HFFc6 (cell line): ENCODE measurements at places on chromosomes 7 and 10.

- DNase-seq: no peak
Observed at GRCh38 chr7:38339953-38340819, 66.8 kb upstream of the TARP start.

- no peak for DNase-seq
Observed at GRCh38 chr7:155660059-155660757, 15.7 kb downstream of the RBM33 start.

GRCh38 chr10:33009244-33010131 lies 51.5 kb upstream of the ITGB1 start:
- DNase-seq: no peak

DNA sequence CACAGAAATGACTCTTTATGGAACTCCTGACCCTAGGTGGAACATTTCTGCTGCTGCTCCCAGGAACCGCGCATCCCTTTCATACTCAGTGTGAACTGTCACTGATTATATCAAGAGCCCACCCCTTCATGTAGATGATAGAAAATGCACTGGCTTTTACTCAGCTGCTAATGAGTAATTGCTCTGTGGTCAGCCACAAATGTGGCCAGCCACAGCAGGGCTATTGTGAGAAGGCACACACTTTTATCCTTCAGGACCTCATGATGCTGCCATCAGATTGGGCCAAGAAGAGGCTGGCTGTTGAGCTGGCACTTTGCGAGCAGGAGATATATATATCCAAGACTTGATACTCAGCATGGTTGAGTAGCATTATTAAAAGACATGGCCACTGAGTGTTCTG lies 124.7 kb downstream of the CFAP58 start:
- DNase-seq: no peak

- no peak for DNase-seq
Observed at GRCh38 chr10:4698075-4698474, 127.9 kb upstream of the AKR1E2 start.

DNA sequence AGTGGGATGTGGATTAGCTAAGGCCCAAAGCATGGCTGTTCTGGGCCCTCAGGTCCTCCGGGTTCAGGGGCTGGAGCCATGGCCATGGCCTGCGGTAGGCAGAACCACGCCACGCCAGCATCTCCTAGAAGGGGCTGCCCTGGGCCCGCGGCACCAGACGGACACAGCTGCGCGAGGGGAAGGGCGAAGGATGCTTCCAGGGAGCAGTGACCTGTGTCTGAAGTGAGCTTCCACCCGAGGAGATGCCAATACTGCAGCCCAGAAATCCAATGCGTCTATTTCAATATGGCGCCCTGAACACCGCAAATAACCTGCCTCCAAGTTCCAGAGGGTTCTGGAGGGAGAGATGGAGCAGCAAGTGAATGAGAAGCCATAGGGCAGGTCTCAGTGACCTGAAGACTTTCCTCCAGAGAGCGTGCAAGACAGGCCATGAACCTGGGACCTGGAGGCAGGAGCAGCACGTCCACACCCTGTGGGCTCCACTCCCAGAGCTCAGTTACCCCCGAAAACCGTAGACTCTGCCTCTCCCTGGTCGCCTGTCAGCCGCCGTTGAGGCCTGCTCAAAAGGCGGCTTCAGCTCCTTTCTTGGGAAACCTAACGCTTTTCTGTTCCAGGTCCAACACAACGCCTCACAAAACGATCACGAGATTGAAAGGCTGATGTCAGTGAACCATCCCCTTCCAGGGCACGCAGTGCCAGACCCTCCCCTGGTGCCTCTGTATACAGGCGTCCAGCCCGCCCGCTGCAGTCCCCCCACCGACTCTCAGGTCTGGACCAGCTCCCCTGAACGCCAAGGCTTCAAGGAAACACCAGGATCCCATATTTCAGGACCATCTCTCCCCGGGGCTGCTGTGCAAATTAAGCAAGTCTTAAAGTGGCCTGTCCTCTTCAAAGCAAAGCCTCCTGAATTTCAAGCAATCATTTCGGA lies 37.4 kb downstream of the AMZ1 start:
- DNase-seq: no peak

DNA sequence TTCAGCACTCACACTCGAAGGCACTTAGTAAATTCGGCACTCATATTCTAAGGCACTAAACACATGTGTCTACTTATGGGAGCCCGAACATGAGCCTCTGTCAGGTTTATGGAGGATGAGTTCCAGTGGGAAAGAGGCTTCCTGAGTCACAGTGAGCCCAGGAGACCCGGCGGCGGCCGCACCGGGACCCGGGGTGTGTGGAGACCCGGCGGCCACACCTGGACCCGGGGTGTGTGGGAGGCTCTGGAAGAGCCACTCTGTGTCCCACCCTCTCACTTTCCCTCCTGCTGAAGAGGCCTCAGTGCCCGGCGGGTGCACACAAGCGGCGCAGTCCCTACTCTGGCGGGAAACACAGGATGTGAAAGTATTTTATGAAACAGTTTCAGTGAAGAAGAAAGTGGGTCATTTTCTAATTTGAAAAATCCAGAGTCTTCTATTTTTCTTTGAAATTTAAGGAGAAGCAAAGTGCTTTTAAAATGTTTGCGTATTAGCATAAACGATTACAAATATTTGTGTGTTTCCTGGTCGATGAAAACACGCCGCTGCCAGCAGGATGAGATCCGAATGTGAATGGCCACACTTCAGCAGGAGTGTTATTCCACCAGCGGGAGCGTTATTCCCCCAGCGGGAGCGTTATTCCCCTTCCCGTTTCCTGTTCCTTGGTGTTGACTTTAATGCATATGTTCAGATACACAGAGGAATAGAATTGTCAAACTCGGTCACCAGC lies 625.1 kb downstream of the DNAJB6 start:
- no peak for DNase-seq

- DNase-seq: no peak
Observed at GRCh38 chr7:70033226-70033625, 435.0 kb downstream of the AUTS2 start.

DNA sequence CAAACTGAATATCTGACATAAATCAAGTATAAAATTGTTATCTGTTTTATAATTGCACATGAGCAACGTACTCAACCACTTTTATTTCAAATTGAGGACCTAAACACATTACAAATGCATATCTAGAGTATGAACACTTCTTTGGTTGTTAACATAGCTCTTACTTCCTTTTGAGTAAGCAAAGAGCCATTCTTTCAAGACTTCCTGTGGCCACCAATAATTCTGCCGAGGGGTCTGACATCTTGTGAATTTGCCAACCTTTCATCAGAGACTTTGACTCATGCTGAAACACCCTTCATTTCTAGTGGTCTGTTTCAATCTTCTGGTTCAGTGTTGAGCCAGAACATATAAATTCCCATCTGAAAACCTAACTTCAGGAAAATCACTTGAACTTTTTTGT lies 59.4 kb downstream of the CDK14 start:
- peak; percentile 85 for DNase-seq

DNA sequence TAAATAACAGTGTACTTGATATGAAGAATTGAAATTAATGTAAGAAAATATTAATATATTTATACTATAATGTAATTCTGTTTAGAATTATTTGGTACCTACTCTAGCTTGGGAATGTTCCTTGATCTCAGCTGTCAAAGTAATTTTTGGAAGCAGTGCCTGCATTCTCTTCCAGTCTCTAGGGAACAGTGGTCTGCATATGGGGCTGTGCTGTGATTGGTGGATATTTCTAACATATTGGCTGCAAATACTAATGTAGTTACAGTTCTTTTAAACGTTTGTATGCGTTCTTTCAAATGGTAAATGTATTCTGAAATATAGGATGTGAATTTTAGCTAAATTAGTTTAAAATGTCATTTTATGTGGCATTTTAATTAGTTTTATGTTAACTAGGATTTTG lies 87.2 kb downstream of the PHF14 start:
- DNase-seq: no peak

DNA sequence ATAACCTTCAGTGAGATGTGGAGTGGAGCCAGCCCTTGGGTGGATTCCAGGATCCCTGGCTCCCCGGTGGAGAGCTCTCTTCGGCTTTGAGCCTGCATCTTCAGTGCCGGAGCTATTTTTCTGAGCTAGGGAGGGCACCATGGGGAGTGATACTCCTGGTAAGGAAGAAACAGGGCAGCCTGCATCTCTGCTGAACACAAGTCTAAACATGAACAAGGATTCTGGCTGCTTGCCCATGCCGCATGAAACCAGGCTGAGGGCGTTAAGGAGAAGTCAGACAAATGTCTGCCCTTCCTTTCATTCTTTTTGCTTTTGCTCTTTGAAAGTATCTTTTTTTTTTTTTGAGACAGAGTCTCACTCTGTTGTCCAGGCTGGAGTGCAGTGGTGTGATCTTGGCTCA lies 60.4 kb downstream of the EVX1 start:
- no peak for DNase-seq

- no peak for DNase-seq
Observed at GRCh38 chr7:108376206-108376605, 80.0 kb downstream of the NRCAM start.

DNA sequence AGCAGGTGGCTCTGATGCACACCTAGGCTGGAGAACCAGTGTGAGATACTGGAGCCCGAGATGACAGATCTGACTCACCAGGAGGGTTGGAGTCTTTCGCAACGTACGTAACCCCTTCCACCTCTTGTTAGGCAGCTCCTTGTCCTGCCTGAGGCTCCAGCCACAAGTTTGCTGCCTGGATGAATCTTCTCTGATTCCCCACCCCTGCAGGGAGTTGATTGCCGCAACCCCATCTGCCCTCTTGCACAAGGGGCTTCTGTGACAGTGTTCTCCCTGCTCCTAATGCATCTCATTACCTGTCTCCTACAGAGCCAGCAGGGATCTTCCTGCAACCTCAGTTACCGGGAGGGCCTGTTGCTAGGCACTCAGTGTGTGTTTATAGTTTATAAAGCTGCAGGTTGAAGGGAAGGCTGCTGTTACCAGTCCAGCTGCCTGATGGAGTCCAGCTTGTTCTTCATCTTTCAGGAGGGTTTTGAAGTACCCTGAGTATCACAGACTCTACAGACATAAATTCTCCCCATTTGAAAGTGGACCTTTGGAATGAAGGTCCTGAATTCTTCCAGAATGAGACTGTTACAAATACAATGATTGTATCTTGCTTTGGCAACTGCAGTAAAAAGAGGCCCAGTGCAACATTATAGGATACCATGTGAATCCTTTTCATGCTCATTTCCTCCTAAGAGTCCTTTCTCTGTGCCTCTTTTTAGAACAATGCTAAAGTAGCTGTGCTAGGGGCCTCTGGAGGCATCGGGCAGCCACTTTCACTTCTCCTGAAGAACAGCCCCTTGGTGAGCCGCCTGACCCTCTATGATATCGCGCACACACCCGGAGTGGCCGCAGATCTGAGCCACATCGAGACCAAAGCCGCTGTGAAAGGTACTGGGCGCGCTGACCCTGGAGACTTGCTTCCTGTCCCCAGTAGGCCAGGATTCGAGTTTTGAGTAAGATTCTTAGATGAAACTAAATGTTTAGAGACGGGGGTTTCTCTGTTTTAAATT lies 6.5 kb downstream of the MDH2 start:
- DNase-seq: peak; percentile 72

DNA sequence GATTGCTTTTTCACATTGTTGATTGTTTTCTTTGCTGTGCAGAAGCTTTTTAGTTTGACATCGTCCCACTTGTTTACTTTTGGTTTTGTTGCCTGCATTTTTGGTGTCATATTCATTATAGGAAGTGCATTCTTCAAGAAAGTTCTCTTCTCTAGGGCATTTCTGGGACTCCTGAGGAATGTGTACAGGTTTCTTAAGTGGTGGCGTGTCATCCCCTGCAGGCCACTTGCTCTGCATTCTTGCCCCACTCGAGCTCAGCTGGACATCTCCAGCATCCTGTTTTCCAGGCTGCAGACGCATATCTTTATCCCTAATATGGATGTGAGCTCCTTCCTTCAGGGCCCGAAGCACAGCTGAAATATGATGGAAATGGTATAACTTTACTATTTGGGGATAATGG lies 255.6 kb upstream of the HABP2 start:
- DNase-seq: peak; percentile 64

DNA sequence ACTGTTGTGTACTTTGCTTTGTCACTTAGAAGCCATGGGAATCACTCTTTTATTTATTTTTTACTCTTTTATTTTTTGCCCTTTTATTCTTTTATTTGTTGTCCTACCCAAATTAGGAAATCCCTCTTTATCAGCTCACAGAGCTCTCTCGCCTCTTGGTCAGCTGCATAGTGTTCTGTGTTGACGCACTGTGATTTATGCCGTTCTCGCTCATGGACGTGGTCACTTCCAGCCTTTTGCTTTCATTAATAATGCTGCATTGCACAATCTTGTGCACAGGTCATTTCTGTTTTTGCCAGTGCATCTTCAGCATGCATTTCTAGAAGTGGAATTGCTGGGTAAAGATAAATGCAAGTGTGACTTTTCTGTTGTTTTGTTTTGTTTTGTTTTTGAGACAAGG lies 42.3 kb downstream of the FBH1 start:
- no peak for DNase-seq

DNA sequence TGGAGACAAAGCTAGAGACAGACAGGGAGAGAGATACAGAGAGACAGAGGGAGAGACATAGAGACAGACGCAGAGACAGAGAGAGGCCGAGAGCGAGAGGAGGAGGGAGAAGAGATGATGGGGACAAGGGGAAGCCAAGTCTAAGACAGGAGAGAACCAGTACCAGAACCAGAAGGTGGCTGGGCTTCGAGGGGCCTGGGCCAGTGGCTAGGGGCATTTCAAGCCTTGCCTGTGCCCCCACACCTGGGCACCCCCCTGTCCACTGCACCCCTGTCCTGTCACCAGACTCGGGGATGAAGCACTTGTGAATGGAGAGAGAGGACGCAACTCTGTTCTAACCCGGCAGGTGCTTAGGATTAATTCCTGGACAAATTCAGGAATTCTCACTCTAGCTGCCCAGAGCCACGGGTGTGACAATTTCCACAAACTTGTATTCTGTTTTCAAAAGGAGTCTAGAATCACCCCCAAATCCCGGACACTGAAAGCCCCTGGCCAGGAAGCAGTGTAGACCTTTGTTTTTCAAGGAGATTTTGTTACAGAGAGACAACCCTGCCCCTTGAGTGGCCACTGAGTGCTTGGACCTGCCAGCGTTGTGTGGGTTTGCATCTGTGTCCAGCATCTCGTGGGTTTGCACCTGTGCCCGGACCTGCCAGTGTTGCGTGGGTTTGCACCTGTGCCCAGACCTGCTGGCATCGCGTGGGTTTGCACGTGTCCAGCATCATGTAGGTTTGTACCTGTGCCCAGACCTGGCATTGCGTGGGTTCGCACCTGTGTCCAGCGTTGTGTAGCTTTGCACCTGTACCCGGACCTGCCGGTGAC lies 157.3 kb downstream of the WDR37 start:
- no peak for DNase-seq

- DNase-seq: no peak
Observed at GRCh38 chr10:103839519-103839871, 15.9 kb downstream of the SH3PXD2A start.

DNA sequence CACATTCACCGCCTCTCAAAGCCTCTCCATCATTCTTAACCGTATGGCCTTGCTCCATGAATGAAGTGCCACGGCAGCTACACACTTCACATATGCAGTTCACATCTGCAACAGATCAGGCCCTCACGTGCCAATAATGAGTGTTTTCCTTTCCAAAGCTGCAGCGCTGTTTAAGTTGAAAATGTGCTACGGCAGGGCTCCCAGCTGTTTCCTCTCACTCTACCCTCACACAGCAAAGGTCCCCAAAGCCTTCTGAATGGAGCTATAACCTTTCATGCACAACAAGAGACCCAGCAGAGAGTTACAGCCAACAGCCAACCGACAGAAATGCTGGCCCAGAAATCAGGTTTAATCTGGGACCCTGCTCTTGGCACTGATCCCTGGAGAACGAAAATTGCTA lies 236.1 kb downstream of the ELMO1 start:
- no peak for DNase-seq

GRCh38 chr10:49068672-49069217 lies 46.6 kb downstream of the VSTM4 start:
- no peak for DNase-seq
